Foreskin keratinocyte (primary cell): ENCODE measurements at places on chromosomes 4 and X. TPM values are rescaled to one million over a fixed set of nuclear protein-coding genes. Genes with fewer than 3 reads are reported as not detected.

- no peak for DNase-seq
Observed at GRCh38 chrX:102115748-102116147, 9.7 kb upstream of the TCEAL2 start.

Gene SPIN2A
- polyA plus RNA-seq, result 0.08 and 0.12 TPM in 2 replicates

GRCh38 chrX:18970465-18970864 is 13.4 kb downstream of the PHKA2 start:
- DNase-seq, result no peak

- no peak for DNase-seq
Observed at GRCh38 chr4:10582059-10582686, 102.4 kb downstream of the CLNK start.

Gene TLR6
- polyA plus RNA-seq, result 0.09 and 0.17 TPM in 2 replicates

GRCh38 chr4:105956569-105956968 is 61.3 kb downstream of the NPNT start:
- DNase-seq, result no peak

- DNase-seq, result peak; percentile 34
Observed at GRCh38 chr4:100288811-100289529, 98.7 kb upstream of the DDIT4L start.

Gene HSFX3
- not detected in 2 replicates for polyA plus RNA-seq

GRCh38 chrX:40646489-40647306 is 663 bp downstream of the CXorf38 start:
- DNase-seq, result peak; percentile 13

GRCh38 chr4:154743683-154744340 is at the start of gene LRAT:
Gene LRAT, plus strand, starts transcription at chr4:154744000. Its CDS starts 327 bp downstream, at chr4:154744327.
- DNase-seq, result peak; percentile 59

- DNase-seq, result no peak
Observed at GRCh38 chr4:3376266-3376665, 65.5 kb upstream of the HGFAC start.

Gene CT45A10
- polyA plus RNA-seq, result not detected in 2 replicates

Gene COX7B
- polyA plus RNA-seq, result 546 and 558 TPM in 2 replicates
